ENCODE measurements at places on chromosomes 2 and 18.

- DNase-seq, result no peak
Observed at GRCh38 chr2:76808732-76809131, 713.4 kb downstream of the LRRTM4 start.

- DNase-seq, result peak; percentile 26
Observed at GRCh38 chr2:190678444-190679162, 29.7 kb downstream of the NAB1 start.

GRCh38 chr2:23029111-23029510 is 355.9 kb upstream of the KLHL29 start:
- no peak for DNase-seq

GRCh38 chr2:218893349-218894150 is 12.9 kb downstream of the WNT10A start:
- DNase-seq, result no peak

DNA sequence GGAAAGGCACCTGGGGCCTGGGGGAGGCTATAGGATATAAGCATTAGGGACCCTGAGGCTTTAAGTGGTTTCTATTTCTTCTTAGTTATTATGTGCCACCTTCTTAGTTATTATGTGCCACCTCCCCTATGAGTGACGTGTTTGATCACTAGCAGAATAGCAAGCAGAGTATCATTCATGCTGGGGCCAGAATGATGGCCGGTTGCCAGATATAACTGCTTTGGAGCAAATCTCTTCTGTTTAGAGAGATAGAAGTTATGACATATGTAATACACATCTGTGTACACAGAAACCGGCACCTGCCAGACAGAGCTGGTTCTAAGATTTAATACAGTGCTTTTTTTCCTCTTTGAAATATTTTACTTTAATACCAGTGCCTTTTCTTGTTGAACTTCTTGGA is 29.4 kb downstream of the LIPG start:
- no peak for DNase-seq

GRCh38 chr2:173149491-173149890 is 73.8 kb downstream of the MAP3K20 start:
- DNase-seq, result peak; percentile 20

GRCh38 chr18:54612237-54612636 is 21.2 kb downstream of the DYNAP start:
- no peak for DNase-seq

GRCh38 chr2:171957061-171957460 is 34.8 kb downstream of the HAT1 start:
- no peak for DNase-seq

- DNase-seq, result no peak
Observed at GRCh38 chr18:44731530-44732237, 51.0 kb downstream of the SETBP1 start.

DNA sequence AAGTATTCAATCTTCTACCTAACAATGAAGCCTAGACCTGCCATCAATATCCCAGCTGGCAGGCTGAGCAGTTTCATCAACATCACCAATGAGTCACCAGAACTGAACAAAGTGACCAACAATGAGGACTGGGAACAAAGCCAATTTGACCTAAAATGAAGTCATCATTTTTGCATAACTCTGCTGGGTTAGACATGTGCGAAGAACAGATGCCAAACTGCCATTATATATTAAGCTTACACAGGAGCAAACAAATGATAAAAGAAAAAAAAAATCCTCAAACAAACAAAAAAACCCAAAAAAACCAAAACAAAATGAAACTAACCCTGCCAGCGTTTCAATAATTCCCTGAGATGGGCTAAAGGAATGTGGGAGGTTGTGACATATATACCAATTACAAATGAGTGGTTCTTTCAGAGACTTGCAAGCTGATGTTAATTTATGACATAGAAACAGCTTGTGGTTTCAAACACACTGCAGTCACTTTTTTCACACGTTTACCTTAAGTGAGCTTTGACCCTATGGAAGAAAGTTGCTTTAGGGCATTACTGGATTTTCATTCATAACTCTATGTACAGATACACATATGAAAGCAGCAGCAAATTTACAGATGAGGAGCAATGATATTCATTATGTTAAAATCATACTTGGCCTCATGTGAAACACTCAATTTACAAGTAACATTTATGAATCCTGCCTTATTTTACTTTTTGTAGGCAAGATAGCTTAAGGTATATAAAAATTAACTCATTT is 56.9 kb upstream of the CCDC141 start:
- DNase-seq, result no peak

- DNase-seq, result no peak
Observed at GRCh38 chr2:26327291-26328272, 18.4 kb upstream of the SELENOI start.

GRCh38 chr2:230589025-230589424 is 123.6 kb upstream of the CAB39 start:
- no peak for DNase-seq

DNA sequence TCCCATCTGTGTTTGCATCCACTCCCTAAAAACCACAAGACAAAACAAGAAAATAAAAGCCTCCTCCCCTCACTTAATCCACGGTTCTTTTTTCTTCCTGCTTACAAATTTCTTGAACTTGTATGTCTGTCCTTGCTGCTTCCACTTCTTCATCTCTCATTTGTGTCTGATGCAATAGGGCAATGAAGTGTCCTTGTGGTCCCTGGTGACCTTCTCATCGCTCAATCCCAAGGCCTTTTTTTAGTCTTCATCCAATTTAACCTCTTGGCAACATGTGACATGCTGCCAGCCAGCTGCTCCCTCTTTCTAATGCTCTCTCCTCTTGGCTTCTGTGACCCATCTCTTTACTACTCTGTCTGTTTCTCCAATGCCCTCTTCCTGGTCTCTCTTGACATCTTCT is 87.6 kb downstream of the SEMA4F start:
- no peak for DNase-seq

- DNase-seq, result no peak
Observed at GRCh38 chr2:31196622-31197021, 20.7 kb downstream of the CAPN14 start.

- DNase-seq, result no peak
Observed at GRCh38 chr2:76733736-76734135, 788.4 kb downstream of the LRRTM4 start.

DNA sequence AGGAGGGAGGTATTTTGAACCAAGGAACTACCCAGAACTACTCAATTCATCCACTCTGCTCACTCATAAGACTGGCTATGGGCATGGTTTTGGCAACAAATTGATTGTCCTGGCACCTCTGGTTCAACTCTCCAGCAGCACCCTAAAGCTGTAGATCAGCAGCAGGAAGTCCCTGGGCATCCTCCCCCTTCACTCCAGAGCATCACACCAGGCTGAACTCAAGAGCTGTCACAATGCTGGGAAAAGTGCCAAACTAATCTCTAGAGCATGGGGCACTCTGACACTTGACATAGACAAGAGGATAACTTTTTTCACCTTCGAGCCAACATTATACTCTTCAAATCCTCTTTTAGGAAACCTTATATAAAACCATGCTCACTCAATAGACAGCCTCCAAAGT is 154.1 kb upstream of the RBBP8 start:
- no peak for DNase-seq

DNA sequence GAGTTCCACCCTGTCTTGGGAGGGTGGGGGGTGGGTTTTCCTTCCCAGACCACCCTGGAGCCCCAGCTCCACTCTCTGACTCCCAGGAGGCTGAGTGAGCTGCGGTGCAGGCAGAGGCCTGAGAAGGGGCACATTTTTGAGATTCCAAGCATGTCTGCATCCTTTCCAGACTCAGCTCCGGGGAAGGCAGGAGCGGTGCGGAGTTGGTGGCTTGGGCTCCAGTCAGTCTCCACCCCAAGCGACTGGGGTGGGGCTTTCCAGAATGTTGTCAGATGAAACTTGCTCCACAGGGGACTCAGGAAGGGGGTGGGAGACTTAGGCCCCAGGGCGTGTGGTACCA is 44.2 kb upstream of the HS6ST1 start:
- no peak for DNase-seq

GRCh38 chr2:42918671-42919318 is 126.4 kb upstream of the HAAO start:
- DNase-seq, result no peak

DNA sequence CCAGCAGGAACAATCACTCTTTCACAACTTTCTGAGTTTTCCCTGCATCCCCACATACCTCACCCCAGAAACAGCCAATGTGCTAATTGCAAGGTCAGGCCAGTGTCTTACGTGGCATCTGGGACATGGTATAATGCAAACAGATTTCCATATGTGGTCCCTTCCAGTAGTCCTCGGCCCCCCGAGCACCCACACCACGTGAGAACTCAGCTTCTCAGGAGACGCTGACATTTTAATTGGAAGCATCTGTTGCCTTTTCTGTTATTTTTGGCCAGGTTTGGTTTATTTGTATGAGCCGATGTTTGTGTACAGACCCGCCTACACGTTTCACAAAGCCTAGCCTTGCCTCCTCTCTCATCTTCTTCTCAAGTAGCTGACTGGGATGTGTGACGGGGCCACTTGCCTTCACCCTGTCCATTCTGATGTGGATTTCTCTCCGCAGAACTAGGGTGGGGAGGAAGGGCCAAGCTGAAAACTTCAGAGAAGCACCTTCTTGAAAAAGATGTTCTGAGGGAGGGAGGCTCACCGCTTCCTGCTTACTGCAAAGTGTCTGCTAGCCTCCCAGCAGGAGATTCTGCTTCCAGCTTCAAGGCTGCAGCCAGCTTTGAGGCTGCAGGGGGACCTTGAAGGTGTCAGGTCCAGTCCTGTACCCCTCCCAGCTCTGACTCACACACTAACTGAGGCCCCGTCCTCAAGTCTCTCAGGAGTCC is 109.6 kb upstream of the SLC14A2 start:
- DNase-seq, result no peak

- no peak for DNase-seq
Observed at GRCh38 chr2:112173646-112174319, 35.6 kb downstream of the FBLN7 start.

- DNase-seq, result no peak
Observed at GRCh38 chr18:46296656-46297055, 192.5 kb downstream of the HAUS1 start.

DNA sequence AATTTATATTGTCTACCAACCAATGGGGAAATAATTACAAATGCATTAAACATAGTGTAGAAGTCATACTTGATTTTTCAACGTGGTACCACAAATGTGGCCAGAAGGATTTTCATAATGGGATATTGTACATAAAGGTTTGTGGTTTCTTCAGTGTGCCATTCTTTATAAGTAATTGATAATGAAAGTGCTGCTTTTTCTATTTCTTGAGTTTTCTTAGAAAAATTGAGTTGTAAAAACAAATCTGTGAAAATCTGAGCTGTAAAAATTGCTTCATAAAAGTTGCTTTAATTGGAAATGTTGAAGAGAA is 103.6 kb downstream of the KYNU start:
- DNase-seq, result no peak

GRCh38 chr2:37679072-37679695 is 7.7 kb upstream of the CDC42EP3 start:
- no peak for DNase-seq

DNA sequence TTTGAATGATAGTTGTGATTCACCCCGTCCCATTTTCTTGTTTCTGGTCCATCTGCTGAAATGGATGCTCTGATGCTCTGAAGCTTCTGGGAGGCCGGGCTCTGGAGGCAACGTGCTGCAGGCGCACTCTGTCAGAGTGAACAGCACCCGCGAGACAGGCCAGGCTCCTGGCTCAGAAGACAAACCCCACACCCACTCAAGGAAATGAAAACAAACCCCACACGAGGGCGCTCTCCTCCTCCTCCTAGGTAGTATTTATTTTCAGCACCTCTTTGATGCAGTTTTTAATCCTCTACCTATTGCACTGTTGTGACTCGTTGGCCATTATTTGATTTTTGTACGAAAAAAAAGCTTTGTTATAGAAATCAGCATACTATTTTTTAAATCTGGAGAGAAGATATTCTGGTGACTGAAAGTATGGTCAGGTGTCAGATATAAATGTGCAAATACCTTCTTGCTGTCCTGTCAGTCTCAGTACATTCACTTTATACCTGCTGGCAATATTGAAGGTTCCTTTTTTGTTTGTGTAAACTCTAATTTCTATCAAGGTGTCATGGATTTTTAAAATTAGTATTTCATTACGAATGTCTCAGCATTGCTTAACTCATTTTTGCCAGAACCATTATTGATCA is 10.3 kb upstream of the CHST10 start:
- peak; percentile 64 for DNase-seq

- no peak for DNase-seq
Observed at GRCh38 chr2:86036669-86037138, 69.0 kb downstream of the POLR1A start.

- DNase-seq, result no peak
Observed at GRCh38 chr2:173667415-173667814, 297.8 kb downstream of the SP3 start.

GRCh38 chr2:221228214-221228769 is 343.8 kb downstream of the EPHA4 start:
- no peak for DNase-seq

DNA sequence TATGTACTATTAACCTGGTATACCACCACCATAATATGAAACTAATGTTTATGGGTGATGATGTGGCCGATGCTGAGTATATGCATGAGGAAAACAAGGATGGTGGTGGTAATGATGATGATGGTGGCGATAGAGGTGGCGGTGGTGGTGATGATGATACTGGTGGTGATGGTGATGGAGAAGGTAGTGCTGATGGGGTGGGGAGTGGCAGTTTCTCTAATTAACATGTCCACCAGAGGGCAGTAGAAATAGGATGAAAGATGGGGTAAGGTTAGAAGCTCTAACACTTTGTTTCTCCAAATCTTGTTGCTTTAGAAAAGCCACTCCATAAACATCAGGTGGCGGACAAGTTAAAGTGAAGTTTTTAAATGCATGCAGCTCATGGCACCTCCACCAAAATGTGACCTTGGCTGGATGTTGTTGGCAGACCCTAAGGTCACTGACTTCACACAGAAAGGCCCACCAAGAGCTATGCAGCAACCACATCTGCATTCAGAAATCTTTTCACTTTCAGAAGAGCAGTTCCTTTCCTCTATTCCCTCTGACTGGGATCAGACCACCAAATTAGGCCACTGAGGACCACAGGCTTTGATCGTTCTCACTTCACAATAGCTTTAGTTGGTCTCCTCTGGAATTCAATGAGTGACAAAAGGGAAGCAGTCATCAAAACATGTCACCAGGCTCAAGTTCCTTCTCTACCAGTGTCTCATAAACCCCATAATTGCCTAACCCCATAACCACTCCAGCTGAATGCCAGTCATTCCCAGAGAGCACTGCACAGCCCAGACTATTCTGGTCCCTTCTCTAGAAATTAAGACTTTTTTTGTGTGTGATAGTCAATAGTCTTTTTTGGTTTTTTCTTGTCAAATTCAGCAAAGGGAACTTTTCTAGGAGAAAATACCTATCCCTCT is 7.5 kb upstream of the BCL11A start:
- DNase-seq, result no peak
